ENCODE measurements at places on chromosomes 1 and 21.

DNA sequence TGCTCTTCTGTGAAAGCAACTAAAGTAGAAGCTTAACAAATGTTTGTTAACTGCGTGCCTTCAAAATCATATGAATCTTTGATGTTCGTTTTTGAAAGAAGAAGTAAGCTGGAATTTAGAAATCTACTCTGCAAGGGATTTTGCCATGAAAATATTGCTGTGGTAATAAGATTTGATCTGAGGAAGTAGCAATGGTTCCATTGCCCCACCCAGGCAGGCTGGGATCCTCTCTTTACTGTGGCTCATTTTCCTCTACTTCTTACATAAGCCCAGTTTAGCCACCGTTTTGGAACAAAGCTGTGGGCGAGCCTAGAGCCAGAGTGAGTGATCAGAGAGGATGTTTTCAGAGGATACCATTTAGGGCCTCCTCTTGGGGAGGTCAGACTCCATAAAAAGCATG lies 20.3 kb upstream of the PTGFRN start:
- no peak for DNase-seq

DNA sequence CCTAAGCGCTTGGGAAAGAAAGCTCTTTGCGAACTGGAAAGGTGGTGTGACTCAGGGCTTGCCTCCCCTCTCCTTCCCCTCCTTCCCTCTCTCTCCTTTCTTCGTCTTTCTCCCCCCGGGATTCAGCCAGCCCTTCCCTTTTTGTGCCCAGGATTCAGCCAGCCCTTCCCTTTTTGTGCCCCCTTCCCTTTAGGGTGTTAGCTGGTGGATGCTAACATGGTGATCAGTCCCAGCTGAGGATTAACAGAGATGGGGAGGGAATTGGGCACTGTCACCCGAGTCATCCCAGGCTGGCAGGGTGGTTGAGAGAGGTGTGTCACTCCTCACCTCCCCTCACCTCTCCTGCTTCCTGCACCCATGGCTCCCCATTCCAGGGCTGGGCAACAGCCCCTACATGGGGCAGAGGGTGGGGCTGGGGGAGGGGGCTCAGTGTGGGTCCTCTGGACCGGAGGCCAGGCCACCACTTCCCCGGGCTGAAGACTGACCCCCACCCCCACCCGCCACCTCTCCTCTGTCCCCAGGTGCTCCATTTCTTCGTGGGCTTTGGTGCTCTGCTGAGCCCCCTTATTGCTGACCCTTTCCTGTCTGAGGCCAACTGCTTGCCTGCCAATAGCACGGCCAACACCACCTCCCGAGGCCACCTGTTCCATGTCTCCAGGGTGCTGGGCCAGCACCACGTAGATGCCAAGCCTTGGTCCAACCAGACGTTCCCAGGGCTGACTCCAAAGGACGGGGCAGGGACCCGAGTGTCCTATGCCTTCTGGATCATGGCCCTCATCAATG lies 51.5 kb downstream of the ELK4 start:
- no peak for DNase-seq

DNA sequence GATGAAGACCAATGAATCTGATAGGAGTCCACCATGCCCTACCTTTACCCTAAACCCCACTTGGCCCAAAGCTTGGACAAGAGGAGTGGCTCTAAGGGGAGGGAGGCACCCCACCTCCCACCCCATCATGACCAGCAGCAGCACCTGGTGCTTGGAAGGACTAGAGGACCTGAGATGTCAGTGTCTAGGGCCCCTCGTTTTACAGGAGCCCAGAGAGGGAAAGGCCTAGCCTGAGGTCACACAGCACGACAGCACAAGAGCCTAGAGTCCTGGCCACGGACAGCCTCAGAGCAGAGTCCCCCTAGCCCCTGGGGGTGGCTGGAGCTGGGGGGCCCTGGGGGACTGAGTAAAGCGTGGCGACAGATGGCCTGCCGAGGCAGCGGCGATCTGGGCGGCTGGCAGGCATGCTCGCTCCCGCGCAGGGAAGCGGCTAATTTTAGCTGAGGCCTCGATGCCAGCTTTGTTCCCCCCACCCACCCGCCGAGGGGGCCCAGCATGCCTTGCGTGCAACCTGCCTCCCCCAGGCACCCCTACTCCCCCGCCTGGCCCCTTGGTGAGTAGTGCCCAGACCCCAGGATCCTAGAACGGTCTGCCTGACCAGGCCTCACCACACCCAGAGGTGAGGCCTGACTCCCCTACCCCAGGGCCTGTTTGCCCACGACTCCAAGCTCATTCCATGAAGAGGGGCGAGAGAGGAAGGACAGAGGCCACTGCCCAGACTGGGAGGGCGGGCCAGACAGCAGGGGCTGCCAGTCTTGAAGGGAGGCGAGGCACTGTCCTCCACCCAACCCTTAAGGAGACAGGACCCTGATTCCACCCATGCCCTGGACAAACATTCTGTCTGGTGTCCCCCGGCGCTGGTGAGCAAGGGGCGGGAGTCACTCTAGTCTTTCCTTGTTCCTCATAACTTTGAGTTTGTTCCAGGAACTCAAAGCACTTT lies 39.0 kb downstream of the AHDC1 start:
- DNase-seq, result no peak

DNA sequence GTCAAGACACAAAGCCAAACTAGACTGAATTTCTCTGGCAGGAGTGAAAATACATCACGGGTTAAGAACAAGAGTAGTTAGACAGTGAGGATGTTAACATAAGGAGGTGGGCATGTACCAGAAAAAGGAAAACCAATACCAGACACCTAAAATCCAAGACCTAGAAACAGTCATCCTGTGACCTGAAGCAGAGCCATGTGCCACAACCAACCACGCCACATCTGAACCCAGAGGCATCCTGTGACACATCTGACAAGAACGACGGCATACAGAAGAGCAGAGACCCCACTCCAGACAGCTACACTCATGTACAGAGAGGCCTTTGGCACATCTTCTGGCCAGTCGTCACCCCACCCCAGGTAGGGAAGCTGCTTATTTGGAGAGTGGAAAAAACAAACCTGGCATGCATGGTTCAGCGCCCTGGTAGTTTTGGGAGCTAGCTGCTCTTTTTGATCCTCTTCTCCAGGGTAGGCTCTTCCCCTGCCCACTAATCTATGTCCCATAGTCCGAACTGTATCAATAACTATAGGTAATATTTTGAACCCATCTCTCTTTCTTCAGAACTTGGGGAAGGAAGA lies 72.1 kb downstream of the SLC45A1 start:
- DNase-seq, result no peak

DNA sequence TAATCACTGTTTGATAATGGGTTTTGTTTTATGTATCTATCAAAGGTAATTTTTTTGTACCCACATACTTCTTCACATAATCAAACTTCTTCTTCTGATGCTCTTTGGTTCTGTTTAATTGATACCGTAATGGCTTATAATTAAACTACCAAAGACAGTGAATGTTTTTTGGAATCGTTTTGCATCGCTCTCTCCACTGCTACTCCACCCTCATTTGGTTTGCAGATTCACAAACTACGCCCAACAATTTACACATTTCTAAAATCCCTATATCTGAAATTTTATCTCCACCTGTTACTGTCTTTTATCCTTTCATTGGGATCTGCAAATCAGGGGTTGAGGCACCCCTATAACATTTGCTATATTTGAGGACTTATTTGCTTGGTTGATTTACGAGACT lies 319.6 kb downstream of the RWDD3 start:
- DNase-seq, result no peak

Data from T-helper 2 cell (primary cell).